ENCODE measurements at places on chromosomes 3 and 15.

DNA sequence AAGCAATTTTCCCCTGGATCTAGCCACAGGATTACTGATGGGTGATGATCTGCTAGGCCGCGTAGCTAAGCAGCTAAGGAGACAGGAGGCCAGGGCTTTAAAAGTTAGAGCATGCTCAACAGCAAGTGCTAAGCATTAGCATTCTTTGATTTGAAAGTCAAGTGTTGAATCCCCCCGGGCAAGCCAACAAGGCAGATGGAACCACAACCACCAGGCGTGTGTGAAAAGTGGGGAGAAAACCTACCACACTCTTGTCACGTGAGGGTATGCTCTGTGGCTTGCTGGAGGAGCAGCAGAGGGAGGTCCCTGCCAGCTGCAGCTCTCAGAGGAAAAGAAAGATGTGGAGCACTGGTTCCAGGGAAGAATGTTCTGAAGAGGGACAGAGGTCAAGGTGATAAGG lies 20.9 kb downstream of the SLC51A start:
- DNase-seq, result no peak

DNA sequence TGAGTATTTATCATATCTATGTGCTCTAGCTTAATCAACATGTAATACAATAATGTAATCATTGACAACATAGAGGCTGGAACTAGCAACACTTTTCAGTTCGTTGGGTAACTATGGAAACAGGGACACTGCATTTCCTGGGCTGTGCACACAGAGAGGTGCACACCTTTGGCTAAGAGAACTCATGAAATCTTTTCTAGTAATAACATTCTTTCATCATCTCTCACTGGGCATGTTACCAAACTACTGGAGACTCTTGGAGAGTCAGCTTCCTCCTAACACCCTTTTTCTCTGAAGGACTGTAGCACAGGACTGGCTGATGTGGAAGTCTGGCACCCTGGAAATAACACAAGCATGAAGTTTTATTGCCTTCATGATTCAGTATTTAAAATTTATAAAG lies 135.6 kb downstream of the KCNMB2 start:
- no peak for DNase-seq

GRCh38 chr3:196275126-196275525 lies 12.4 kb downstream of the PCYT1A start:
- no peak for DNase-seq

GRCh38 chr3:176174060-176174459 lies 1023.2 kb downstream of the TBL1XR1 start:
- DNase-seq, result no peak

- DNase-seq, result no peak
Observed at GRCh38 chr3:177594096-177594495, 396.8 kb upstream of the TBL1XR1 start.

- DNase-seq, result no peak
Observed at GRCh38 chr3:58617338-58617761, 40.2 kb upstream of the FAM107A start.

All from midbrain (tissue), 1 donor.